ENCODE measurements at places on chromosomes 3 and 15.

DNA sequence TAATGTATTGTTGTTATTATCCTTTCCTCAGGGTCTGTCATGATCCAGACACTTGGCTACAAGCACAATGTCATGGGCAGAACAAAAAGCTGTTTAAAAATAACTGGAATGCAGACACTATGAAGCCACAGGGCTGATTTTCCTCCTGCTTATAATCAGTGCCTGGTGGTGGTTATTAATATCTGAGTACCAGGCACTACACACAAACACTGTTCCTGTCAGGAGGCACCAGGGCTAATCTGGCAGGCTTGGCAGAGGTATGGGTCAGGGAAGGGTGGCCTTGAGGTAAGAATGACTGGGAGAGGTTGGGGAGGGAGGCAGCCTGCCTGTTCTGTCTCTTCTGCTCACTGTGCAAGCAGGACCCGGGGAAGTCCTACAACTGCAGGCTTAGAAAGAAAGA lies 67.2 kb downstream of the WDR76 start:
- DNase-seq = no peak

- DNase-seq = no peak
These were observed 49.3 kb downstream of the ADAMTS7 start for GRCh38 chr15:78761891-78762385.

DNA sequence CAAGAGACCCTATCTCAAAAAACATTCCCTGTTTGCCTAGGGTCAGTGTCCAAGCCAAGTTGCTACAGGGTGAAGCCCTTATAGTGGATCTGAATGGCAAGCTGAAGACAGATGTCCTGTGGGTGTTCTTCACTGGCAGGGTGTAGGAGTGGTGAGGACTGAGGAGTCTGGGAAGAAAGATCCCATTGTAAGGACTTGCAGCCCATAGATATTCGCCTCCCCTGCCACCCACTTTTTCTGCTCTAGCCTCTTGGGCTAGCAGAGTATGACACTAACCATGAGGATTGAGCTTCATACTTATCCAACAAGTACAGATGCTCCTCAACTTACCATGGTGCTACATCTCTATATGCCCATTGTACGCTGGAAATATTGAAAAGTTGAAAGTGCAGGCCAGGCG lies 13.2 kb downstream of the CYP19A1 start:
- no peak for DNase-seq

DNA sequence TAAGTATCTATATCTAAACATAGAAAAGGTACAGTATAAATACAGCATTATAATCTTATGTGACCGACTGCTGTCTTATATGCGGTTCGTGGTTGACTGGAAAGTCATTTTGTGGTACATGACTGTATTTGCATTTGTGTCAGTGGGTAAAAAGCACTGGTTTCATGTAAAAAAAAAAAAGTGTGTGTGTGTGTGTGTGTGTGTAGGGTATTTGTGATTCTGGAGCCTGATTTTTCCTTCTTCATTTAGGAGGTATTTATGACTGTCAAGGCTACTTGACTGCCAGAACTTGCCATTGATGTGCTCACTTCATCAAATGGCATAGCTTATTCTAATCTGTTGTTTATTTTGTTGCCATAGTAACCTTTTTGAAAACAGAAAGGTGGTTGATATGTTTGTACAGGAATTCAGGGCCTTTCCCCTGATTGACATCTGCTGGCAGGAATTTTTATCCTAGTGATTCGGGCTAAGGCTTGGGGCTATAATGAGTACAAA lies 63.2 kb downstream of the AKAP13 start:
- peak; percentile 50 for DNase-seq

DNA sequence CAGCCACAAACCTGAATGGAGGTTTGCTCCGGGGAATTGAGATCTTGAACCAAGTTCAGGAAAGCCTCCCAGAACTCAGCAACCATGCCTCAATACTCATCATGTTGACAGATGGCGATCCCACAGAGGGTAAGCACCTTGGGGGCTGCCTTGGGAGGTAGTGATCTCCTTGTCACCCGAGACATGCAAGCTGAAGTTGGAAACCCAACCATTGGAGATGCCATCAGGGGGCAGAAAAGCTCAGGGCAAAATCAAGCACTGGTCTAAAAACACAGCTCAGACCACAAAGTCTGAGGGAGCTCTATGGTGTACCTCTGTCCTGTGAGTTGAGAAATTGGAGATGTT lies 5.8 kb downstream of the ITIH1 start:
- DNase-seq = no peak

DNA sequence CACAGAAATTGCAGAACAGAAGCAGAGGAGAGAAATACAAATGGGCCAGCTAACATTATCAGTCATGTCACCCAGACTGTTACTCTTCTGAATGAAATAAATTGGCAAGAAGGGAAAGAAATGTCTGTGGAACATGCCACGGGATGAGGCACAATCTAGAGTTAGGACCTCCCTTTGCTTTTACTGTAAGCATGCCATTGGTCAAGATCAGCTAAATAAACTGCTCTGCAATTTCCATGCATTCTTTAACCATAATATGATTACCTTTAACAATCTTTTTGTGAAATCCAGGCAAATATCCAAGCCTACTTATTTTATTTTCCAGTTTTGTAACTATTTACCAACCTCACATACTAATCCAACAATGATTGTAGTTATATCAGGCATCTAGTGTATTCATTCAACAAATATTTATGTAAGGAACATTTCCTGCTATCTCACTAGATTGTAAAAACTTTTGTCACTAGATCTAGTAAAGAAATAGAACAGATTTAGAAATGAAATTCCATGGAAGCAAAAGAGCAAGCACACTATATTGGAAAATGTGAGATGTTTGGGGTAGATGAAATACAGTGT lies 383.4 kb downstream of the MECOM start:
- DNase-seq = no peak

DNA sequence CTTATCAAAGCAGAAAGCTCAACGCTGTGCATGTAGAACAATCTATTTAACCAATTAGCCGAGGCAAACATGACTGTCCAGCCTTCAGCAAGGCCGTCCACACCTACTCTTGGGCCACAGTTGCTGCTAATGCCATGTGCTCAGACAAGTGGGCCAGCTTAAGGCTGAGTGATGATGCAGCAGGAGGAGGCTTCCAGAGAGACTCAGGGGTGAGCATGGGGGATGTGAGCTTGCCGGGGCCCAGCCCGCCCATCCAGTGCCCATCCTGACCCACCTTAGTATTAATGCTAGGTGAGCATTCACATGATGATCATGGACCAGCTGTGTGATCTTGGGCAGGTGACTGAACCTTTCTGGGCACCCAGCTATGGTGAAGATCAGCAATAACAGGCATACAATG lies 150.1 kb downstream of the TPRA1 start:
- no peak for DNase-seq

- no peak for DNase-seq
These were observed 222.3 kb upstream of the CMC1 start for GRCh38 chr3:28018925-28019718.

DNA sequence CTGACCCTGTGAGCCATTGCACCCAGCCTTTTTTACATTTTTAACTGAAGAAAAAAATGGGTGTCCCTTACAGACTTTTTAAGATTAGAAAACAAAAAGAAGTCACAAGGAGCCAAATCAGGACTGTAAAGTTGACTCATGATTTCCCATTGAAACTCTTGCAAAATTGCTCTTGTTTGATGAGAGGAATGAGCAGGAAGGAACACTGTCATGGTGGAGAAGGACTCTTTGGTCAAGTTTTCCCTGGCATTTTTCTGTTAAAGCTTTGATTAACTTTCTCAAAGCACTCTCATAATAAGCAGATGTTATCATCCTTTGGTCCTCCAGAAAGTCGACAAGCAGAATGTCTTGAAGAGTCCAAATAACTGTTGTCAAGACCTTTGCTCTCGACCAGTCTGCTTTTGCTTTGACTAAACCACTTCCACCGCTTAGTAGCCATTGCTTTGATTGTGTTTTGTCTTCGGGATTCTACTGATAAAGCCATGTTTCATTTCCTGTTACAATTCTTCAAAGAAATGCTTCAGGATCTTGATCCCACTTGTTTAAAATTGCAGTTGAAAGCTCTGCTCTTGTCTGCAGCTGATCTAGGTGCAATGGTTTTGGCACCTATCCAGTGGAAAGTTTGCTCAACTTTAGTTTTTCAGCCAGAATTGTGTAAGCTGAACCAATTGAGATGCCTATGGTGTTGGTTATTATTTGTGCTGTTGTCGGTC lies 369.4 kb downstream of the MAGI1 start:
- no peak for DNase-seq

GRCh38 chr3:76410762-76411281 lies 625.5 kb upstream of the ZNF717 start:
- DNase-seq = no peak

DNA sequence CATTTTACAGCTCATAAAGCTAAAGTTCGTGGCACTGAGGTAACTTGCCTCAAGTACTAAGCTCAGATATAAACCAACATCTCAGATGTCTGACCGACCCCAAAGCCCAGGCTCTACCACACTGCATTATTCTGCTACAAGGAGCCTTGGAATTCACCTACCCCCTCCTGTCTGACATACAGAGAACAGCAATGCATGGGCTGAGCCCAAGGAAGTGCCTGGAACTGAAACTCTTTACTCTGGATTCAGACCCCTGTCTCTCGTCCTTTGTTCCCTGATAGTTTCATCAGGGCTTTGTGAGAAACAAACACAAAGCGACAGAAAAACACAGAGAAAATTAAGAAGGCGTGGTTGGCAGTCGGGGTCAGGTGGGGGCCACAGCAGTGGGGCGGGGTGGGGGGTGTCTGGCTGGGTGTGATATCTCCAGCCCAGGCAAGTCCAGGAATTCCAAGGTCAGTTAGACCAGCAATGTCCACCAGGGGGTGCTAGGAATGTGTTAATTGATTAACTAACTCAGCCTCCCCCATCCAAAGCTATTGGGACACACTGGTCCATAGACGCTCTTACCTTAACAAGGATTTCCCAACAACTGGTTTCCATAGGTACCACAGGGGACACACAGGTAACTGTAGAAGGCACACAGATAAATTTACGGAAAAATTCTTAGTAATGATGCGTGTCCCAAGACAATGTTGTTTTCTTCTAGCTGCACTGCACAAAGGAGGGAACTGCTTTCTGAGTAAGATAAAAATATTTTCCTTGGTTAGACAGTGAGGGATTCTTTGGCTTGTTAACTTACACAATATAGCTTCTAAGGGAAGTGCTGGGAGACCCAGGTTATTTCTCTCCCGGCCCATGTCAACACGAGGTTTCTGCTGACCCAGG lies 18.8 kb upstream of the SSUH2 start:
- DNase-seq = peak; percentile 69

- no peak for DNase-seq
These were observed 152.8 kb downstream of the GABRG3 start for GRCh38 chr15:27123808-27124207.

- no peak for DNase-seq
These were observed 25.8 kb downstream of the ANP32A start for GRCh38 chr15:68794863-68795262.

DNA sequence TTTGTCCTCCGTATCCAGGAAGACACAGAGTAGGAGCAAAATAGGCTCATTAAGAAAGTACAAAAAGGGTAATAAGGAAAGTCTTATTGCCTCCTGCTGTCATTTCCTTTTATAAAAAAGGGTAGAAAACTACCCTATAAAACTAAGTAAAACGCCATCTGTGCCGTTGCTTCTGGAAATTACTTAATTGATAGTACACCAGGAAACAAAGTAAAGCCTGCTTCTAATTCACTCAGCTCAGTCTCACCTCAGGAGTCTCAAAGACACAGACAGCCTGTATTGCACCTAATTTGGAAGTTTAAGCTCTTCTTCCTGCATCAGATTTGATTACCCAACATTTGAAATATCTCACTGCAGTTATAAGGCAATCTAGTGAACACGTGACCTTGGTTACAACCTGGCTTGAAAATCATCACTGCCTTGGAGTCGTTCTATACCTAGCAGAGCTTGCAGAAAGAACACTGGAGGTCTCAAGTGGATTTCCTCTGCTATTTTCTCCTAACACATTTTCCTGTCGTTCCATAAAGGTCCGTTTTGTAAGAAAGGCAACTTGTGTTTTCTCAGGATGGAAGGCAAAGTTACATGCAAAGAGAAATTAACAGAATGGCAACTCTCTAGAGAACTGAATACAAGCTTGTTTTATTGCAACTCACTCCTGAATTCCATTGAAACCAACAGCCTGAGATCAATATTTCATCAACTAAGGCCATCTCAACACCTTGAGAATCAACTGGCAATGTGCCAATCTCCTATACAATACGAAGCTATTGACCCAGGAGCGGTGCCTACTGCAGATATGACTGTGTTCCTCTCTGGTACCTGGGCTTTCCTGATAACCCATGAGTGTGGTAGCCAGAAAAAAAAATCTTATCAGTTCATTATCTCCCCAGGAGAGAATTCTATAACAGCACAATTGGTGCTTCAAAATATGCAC lies 203.3 kb upstream of the LMCD1 start:
- DNase-seq = no peak

DNA sequence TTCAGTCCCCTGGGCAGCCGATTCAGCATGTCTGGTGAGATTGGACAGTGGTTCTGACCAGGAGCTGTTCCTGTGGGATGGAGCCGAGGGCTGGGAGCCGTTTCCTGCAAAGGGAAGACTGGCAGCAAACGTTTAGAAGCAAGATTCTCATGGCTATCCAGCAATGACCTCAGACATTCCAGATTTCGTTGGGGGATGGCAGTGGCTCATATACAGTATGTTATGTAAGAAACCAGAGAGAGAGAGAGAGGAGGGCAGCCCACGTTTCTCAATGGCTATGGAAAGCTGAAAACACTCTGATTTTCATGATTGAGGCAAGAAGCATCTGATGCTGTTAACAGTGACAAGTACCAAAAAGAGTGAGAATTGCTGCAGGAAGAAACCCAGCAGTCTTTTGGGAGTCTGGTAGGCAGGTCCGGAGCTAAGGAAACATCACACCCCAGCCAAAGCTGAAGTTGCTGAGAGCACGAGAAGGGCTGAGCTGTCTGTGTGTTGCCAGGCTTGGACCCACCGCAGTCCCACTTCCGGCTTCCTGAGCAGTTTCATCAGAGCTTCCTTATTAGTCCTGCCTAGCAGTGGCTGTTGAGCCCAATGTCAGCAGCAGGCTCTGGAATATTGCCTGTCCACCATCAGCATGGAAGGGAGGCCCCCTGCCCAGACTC lies 25.6 kb upstream of the VPS8 start:
- DNase-seq = peak; percentile 49

GRCh38 chr3:129616713-129617112 lies 10.2 kb upstream of the PLXND1 start:
- no peak for DNase-seq

DNA sequence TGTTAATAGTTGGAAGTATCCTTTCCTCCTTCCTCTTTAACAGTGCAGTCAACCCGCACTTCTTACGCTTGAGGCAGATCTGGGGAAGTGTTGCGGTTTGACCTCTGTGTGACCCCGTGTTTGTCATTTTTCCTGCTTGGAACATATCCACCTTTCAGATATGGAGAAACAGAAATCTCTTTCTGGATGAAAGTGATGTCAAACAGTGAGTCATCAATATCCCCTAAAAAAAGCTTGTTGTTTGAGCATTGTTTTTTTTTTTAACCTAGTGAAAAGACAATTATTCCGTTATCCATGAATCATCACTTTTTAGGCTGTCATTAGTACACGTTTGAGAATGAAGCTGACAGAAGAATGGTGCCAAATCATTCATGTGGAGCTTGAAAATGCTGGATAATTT lies 293.7 kb downstream of the ARPP21 start:
- no peak for DNase-seq

- no peak for DNase-seq
These were observed 24.5 kb downstream of the PLXNB1 start for GRCh38 chr3:48405343-48405881.
